ENCODE measurements at places on chromosomes 1 and 21.

DNA sequence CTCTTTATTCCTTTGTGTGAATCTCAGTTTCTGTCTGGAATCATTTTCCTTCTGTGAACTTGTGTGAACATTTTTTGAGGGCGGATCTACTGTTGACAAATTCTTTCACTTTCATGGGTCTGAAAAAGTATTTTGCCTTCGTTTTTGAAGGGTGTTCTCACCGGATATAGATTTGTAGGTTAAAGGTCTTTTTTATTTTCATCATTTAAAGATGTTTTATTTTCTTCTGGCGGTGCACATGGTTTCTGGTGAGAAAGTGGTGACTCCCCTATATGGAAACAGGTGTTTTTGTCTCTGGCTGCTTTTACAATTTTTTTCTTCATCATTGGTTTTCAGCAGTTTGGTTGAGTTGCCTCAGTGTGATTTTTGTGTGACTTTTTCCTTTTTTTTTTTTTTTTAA is 94.9 kb downstream of the DYRK1A start:
- H3K27me3 ChIP-seq: peaks cover 2% of the 10 kb centered on the region
- peaks cover 83% of the 10 kb centered on the region for H3K4me1 ChIP-seq
- peaks cover 4% of the 10 kb centered on the region for H3K36me3 ChIP-seq
- no peak for DNase-seq
- H3K27ac ChIP-seq: peak overlapping the region; percentile 4

- H3K27me3 ChIP-seq: peaks cover 29% of the 10 kb centered on the region
- no peaks in the 10 kb centered on the region for H3K36me3 ChIP-seq
- no peak for DNase-seq
- no peak overlapping the region for H3K27ac ChIP-seq
- H3K4me1 ChIP-seq: peaks cover 8% of the 10 kb centered on the region
- no peak overlapping the region for H3K4me3 ChIP-seq
Observed at GRCh38 chr1:153688276-153688675, 9.8 kb downstream of the NPR1 start.

DNA sequence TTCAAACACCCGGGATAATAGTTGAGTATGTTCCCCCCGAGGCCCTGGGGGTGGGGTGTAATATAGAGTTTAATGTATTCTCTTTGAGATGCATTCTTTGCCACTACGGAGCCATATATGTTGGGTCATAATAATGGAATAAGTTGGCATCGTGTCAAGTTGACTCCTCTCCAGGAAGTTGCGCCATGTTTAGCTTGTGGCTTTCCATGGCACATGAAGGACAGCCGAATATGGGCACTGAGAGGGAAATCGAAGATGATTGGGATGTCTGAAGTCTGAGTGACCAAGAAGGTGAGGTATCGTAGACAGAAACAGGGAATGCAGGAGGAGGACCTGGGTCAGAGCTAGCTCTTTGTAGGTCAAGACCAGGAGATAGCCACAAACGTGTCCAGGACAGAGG is 92.6 kb downstream of the PAX7 start:
- H3K27ac ChIP-seq: no peak overlapping the region
- no peaks in the 10 kb centered on the region for H3K36me3 ChIP-seq
- H3K4me1 ChIP-seq: peaks cover 6% of the 10 kb centered on the region
- H3K27me3 ChIP-seq: peaks cover 44% of the 10 kb centered on the region
- DNase-seq: no peak

- no peaks in the 10 kb centered on the region for H3K27me3 ChIP-seq
- DNase-seq: peak; percentile 92
- H3K4me1 ChIP-seq: peaks cover 50% of the 10 kb centered on the region
- no peaks in the 10 kb centered on the region for H3K36me3 ChIP-seq
- H3K27ac ChIP-seq: peak overlapping the region; percentile 70
- H3K4me3 ChIP-seq: peak overlapping the region; percentile 88
Observed at GRCh38 chr1:88731475-88732269, 47.6 kb downstream of the PKN2 start.
